Mesenchymal stem cell (in vitro differentiated cells and primary cell): ENCODE measurements at places on chromosomes 6 and 20.

GRCh38 chr6:144602523-144603180 lies 317.5 kb downstream of the UTRN start:
- no peak overlapping the region for H3K27ac ChIP-seq
- no peaks in the 10 kb centered on the region for H3K27me3 ChIP-seq
- H3K4me1 ChIP-seq, result no peaks in the 10 kb centered on the region
- H3K4me3 ChIP-seq, result no peak overlapping the region
- H3K36me3 ChIP-seq, result no peaks in the 10 kb centered on the region

GRCh38 chr20:35226126-35226883 lies at the start of gene MMP24:
TSS of gene MMP24 (plus strand) at chr20:35226690. CDS start at chr20:35226739, 49 bp downstream.
- peaks cover 12% of the 10 kb centered on the region for H3K4me1 ChIP-seq
- no peak within 1 kb of the TSS for H3K27ac ChIP-seq
- peaks cover 30% of the 10 kb centered on the region for H3K27me3 ChIP-seq

GRCh38 chr6:96809119-96809518 lies 28.2 kb downstream of the GPR63 start:
- no peaks in the 10 kb centered on the region for H3K27me3 ChIP-seq
- no peaks in the 10 kb centered on the region for H3K4me1 ChIP-seq
- no peak overlapping the region for H3K4me3 ChIP-seq
- no peaks in the 10 kb centered on the region for H3K36me3 ChIP-seq

- no peak overlapping the region for H3K27ac ChIP-seq
- no peak for DNase-seq
- peaks cover 21% of the 10 kb centered on the region for H3K27me3 ChIP-seq
- H3K4me1 ChIP-seq, result no peaks in the 10 kb centered on the region
Measured at GRCh38 chr20:22905658-22906057, 129.5 kb upstream of the SSTR4 start.

DNA sequence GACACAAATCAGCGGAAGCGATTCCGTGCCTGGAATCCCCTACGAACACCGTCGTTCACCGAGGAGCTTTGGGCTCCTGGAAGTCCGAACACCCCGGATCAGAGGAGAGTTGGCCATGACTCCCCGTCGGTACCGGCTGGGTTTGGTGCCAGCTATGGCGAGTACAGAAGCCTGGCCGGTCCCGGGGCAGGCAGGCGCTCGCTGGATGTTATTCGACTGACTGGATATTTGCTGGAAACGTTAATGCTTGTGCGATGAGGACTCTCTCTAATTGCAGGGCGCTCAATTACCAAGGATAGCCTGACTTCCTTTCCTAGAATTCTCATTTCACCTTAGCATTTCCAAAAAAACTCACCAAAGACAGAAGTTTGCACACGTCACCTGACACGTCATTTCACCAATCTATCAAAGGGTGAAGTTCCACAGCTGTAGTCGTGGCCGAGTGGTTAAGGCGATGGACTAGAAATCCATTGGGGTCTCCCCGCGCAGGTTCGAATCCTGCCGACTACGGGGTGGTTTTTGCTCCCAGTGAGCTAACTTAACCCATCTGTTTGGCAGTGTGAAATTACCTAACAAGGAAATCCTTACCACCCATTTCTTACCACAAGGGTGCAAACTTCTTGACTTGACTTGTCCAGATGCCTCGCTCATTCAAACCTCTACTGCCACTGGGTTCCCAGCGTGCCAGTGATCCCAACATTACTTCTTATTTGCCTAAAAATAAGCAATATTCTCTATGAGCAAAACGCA lies 22.7 kb upstream of the ZNF184 start:
- H3K27me3 ChIP-seq, result peaks cover 22% of the 10 kb centered on the region
- H3K36me3 ChIP-seq, result no peaks in the 10 kb centered on the region
- H3K27ac ChIP-seq, result no peak overlapping the region
- H3K4me1 ChIP-seq, result no peaks in the 10 kb centered on the region

DNA sequence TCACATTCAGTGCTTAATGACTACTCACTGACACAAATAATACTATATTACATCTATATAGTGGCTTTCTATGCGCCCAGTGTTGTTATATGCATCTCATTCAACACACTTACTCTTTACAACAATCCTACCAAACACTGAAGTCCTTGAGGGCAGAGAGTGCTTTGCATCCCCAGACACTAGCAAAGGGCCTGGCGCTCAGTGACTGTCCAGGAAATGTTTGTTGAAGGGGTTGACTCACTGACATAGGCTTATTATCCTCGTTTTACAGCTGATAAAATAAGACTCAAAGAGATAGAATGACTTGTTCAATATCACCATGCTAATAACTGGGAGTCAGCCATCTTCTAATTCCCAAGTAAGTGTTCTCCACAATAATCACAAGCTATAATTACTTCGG lies 163.3 kb downstream of the ARHGAP18 start:
- no peak overlapping the region for H3K27ac ChIP-seq
- no peak overlapping the region for H3K4me3 ChIP-seq
- no peaks in the 10 kb centered on the region for H3K27me3 ChIP-seq

DNA sequence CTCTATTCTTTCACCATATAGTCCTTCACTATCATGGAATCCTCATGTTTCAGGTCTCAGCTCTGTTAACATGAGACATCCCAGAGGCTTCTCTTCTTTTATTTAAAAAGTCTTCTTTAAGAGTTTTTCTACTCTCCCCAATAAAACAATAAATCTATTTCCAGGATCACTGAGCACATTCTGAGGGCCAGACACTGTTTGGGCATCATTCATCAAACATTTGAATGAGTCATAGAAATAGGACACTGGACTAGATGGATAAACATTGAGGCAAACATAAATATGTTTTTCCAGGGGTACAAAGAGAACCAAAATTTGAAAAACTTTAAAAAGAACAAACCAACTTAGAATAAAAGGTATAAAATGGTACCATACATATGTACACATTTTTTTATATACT lies 554.4 kb downstream of the KIF16B start:
- no peak for DNase-seq
- H3K36me3 ChIP-seq, result no peaks in the 10 kb centered on the region
- H3K27me3 ChIP-seq, result no peaks in the 10 kb centered on the region
- H3K4me1 ChIP-seq, result peaks cover 11% of the 10 kb centered on the region
- no peak overlapping the region for H3K4me3 ChIP-seq
- H3K27ac ChIP-seq, result peak overlapping the region; percentile 44

DNA sequence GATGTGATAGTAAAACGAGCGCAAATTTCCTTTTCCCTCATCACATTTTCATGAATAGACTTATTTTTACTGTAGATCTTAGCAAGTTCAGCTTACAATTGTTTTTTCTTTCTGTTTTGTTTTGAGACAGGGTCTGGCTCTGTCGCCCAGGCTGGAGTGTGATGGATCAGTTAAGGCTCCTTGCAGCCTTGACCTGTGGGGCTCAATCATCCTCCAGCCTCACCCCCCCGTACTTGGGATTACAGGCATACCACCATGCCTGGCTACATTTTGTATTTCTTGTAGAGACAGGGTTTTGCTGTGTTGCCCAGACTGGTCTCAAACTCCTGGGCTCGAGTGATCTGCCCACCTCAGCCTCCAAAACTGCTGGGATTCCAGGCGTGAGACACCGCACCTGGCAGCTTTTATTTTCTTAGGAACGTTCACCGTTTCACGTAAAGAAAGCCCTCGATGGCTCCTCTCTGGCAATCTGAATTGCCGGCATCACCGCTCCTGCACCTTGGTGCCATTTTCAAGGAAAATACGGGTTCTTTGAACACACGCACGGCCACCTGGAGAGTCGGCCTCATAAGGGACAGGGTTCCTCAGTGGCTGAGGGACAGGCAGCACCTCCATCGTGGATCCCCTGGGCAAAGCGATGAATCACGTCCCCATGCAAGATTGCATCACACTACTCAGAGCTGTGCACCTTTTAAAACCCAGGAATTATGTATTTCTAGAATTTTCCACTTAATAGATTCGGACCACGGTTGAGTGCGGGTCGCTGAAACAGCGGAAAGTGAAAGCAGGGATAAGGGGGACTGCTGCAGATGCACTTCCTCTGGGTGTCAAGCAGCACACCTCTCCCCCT lies 78.7 kb downstream of the IRF4 start:
- H3K27me3 ChIP-seq, result peaks cover 5% of the 10 kb centered on the region
- peak overlapping the region; percentile 14 for H3K4me3 ChIP-seq
- H3K36me3 ChIP-seq, result no peaks in the 10 kb centered on the region

DNA sequence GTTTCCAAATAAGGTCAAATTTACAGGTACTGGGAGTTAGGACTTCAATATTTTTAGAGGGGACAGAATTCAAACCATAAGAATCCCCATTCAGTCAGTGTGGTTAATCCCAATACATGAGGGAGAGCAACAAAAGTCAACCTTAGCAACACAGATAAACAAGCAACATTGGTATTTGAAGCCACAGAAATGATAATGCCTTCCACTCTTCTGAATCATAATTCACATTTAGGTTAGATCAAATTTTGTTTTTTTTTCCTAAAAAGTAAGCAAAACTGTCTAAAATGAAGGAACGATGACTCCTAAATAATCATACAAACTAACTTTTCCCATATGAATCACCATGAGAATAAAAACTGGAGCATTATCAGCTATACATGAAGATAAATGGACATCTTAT lies 246.0 kb upstream of the TENT5A start:
- DNase-seq, result peak; percentile 38
- no peak overlapping the region for H3K4me3 ChIP-seq
- no peaks in the 10 kb centered on the region for H3K27me3 ChIP-seq
- H3K36me3 ChIP-seq, result no peaks in the 10 kb centered on the region
- peaks cover 1% of the 10 kb centered on the region for H3K4me1 ChIP-seq
- H3K27ac ChIP-seq, result no peak overlapping the region

GRCh38 chr6:33610779-33611732 lies 10.1 kb upstream of the ITPR3 start:
- no peaks in the 10 kb centered on the region for H3K27me3 ChIP-seq
- no peak for DNase-seq
- no peak overlapping the region for H3K4me3 ChIP-seq
- H3K36me3 ChIP-seq, result no peaks in the 10 kb centered on the region
- peaks cover 29% of the 10 kb centered on the region for H3K4me1 ChIP-seq

DNA sequence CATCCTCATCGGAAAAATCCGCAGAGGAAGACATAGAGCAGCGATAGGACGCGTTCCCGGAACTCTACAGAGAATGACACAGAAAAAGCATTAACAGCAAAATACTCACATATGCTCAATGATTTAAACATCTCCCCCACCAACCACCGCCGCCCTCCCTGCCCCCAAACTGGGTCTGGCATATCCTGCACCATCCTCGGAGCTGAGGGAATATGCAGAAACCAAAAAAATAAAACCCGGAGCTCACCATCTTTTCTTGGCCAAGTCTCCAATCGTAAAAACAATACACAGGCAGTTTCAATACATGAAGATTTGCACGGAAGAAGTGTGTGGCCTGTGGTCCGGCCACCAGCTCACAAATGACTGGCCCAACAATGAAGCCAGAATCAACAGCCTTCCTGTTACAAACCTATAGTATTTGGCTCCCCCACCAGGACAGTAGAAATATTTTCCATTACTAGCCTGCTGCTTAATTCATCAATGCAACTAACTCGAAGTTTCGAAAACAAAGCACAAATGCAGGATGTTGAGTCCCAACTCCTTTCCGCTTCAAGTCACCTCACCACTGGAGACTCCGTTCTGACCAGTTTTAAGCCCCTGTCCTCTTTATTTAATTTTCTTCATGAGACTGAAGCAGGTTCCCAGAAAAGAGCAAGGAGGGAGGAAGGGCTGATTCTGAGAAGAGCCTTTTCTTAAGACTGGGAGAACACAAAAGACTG lies 103.2 kb upstream of the BEND6 start:
- peak overlapping the region; percentile 63 for H3K4me3 ChIP-seq
- peak; percentile 94 for DNase-seq
- H3K27ac ChIP-seq, result peak overlapping the region; percentile 66
- H3K4me1 ChIP-seq, result peaks cover 8% of the 10 kb centered on the region
- peaks cover 17% of the 10 kb centered on the region for H3K36me3 ChIP-seq

- no peak overlapping the region for H3K4me3 ChIP-seq
- no peaks in the 10 kb centered on the region for H3K27me3 ChIP-seq
- no peaks in the 10 kb centered on the region for H3K36me3 ChIP-seq
- H3K27ac ChIP-seq, result no peak overlapping the region
- peaks cover 7% of the 10 kb centered on the region for H3K4me1 ChIP-seq
Measured at GRCh38 chr6:161444464-161444863, 170.6 kb upstream of the AGPAT4 start.

DNA sequence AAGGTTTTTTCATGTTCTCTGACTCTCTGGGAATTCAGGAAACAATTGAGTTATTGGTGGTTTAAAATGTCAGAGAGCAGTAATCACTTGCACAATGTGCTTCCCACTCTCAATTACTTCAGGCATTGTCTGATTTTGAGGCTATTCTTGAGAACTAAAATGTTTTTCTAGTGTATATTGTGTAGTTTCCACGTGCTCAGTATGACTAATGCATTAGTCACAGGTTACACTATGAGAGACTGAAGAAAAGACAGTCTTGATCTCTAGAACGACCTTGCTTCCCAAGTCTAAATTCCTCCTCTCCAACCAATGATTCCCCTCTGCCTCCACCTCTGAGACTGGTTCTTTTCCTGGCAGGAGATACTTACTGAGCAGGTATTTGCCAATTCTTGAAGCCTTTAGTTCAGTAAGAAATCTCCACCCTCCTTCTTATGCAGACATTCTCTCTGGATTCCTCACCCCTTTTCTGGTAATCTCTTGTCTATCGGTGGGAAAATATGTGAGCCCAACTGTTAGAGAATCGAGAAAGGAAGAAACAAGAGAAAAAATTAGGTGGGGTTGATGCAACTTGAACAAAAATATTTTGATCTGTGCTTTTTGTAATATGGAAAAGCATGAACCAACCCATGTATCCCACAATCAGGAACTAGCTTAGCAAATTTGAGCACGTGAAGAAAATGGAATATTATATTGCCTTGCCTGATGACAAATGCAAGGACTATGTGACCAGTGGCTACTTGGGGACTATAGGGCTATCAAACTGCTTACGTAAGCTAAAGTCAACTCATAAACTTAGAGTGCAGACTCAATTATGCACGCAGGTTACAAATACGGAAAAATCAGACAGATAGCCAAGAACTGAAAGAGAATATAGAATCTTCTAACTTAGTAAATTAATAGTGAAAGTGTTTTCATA lies 61.1 kb upstream of the SLC22A16 start:
- peaks cover 11% of the 10 kb centered on the region for H3K4me1 ChIP-seq
- H3K36me3 ChIP-seq, result no peaks in the 10 kb centered on the region
- H3K27ac ChIP-seq, result peak overlapping the region; percentile 74
- H3K27me3 ChIP-seq, result no peaks in the 10 kb centered on the region
- peak overlapping the region; percentile 39 for H3K4me3 ChIP-seq
